Bronchial epithelial cell (primary cell): ENCODE measurements at places on chromosomes 16 and 17. TPM values are rescaled to one million over a fixed set of nuclear protein-coding genes. Genes with fewer than 3 reads are reported as not detected.

The OR1F1 gene
- not detected in 2 replicates for total RNA-seq

The SEZ6L2 gene
- 1.8 and 2.9 TPM in 2 replicates for total RNA-seq

The CFAP97D1 gene
- total RNA-seq, result not detected in 2 replicates

The TLCD3B gene
- total RNA-seq, result not detected in 2 replicates

- no peak for DNase-seq
Measured at GRCh38 chr16:87389245-87389644, 2.9 kb upstream of the MAP1LC3B start.

DNA sequence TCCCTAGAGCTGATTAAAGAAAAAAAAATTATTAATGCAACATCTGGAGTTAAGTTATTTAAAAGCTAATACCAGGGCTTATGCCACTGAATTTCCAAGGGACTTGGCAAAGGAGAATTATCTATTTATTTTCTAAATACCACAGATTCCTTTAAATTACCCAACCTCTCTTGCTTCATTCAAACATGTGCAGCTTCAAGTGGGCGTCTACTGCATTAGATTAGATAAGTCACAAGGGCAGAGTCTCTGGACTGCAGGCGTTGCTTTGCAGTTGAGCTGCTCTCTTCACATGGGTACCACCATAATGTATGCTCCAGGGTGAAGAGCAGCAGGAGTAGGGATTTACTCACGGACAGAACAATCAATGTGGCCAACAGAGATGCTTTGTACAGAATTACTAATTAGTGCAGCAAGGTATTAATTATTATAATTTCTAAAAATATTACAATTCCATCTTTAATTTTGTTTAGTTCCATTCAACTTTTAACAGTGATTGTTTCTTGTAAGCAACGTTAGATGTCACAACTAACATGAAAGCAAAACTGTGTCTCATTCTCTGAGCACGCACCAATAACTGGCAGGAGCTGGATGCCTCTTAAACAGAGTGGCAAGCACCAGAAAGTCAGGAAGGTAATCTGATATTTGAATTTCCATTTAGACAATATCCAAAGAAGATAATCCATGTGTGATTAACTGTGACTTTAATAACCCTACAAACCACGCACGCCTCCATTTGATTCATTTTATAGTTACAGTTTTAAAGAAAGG, 214.2 kb downstream of the STX8 start:
- peak; percentile 70 for DNase-seq

GRCh38 chr16:74107795-74108610, 188.6 kb upstream of the PSMD7 start:
- DNase-seq, result peak; percentile 76

DNA sequence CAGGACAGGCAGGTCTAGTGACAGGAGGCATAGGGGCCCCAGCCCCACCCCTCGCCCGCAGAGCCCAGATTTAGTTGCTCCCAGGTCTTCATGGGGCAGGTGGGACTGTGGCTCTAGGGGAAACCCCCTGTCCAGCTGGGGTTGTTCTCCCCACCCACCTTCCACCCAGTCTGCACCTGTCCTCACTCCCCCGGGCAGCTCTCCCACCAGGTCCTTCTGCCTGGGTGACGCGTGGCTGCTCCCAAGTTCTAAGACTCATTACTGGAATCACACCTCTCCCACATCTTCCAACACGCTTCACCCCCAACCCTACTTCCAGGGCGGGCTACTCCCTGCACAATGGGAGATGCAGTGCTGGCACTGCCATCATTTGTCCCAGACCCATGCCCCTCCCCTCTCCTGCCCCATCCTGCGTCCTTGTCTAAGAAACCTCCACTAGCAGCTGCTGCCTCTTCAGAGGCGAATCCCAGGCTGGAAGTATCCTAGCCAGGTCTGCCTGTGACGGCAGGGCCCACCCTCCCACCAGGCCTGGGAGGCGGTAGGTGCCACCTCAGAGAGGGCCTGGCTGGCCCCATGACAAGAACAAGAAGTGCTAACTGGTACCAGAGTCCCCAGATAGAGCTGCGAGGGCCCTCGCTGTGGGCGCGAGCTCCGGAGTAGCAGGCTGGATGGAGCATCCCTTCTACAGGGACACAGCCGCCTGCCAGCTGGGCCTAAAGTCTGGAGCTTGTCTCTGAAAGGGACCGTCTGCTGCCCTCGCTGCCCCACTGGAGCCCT, 22.8 kb downstream of the GRIN2C start:
- no peak for DNase-seq

- no peak for DNase-seq
Measured at GRCh38 chr17:31584438-31585279, 193.2 kb downstream of the RAB11FIP4 start.

DNA sequence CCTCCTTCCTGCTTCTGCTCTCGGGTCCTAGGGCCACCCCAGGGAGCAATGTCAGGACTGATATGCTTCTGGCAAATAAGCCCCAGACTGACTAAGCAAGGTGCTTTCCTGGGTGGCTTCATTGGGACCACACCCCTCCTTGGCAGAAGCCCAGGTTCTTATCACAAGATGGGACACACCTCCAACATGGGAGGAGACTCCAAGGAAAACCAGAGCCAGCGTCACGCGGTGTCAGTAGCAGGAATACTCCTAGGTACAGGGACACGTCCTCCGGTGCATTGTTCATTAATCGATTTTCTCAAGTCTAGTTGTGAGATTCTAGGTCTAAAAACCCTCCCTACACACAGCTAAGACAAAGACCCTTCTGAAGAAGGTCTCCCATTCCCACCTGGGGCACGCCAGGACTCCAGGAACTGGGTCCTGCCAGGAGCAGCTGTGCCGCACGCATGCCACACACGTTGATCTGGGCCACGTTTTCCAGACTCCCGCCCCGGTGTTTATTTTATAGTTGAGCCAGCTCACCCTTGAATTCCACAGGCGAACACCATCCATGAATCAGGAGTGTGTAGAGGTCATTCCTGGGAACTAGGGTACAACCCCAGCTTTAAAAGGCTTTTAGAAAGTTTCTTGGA, 30.8 kb downstream of the FA2H start:
- DNase-seq, result peak; percentile 98

DNA sequence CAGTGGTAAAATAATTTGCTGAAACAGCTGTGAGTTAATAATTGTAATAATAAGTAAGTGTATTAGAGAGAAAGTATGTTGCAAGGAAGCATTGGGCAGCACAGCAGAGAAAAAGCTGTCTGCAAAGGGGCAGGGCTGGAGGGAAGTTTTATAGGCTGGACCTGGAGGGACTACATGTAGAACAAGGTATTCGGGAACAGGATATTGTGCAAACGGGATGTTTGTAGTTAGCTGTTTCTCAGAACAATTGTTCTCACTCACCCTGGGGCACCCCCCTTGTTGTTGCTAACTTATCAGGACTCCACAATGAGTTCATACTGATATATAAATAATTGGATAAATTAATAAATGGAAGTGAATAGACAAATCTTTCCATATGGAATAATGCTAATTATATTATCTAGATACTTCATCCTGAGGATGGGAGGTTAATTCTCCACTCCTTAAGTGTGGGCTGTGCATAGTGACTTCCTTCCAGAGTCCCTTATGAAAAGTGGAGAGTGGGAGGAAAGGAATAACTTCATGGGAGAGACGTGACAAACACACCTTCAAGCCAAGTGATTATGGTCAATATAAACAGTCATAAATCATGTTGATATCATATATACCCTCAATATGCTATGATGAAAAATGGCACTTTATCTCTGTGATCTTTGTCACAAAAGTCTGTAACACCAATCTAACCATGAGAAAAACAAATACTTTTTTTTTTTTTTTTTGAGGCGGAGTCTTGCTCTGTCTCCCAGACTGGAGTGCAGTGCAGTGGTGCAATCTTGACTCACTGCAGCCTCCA, 85.4 kb downstream of the PPM1E start:
- DNase-seq, result peak; percentile 43

DNA sequence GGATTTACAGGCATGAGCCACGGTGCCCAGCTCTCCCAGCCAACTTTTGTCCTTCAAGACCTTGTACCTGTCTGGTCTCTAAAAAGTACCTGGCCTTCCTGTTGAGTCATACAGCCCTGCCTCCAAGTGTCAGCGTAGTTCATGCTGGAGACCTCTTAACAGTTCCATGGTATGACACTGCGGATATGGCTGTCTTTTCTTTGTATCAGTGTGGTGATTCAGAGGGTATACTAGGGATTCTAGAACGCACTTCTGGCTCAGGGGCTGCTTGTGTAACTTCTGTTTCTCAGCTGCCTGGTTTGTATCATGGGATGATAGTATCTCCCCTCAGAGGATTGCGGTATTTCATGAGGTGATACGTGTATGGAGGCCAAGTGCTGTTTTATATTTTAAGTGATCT, 2.0 kb upstream of the TMEM11 start:
- DNase-seq, result peak; percentile 84

GRCh38 chr16:48182979-48183537, 27.3 kb upstream of the ABCC12 start:
- DNase-seq, result no peak

- peak; percentile 33 for DNase-seq
Measured at GRCh38 chr16:17173281-17173680, 297.5 kb downstream of the XYLT1 start.

DNA sequence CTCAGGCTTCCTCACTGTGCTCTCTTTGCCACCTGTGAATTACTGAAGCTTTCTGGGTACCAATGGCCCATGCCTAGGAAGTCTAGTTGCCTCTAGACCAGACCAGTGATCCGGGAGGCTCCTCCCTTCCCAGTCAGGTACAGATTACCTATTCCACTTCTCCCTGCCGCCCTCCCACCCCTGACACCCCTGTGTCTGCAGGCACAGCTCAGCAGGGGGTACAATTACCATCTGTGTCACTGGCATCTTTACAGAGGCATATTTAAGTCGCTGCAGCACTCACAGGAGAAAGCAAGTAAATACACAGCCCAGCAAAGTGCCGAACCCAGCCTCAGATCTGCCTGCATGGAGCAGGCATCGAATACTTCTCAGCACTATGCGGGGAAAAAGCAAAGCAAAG, 5.3 kb upstream of the WSCD1 start:
- no peak for DNase-seq

DNA sequence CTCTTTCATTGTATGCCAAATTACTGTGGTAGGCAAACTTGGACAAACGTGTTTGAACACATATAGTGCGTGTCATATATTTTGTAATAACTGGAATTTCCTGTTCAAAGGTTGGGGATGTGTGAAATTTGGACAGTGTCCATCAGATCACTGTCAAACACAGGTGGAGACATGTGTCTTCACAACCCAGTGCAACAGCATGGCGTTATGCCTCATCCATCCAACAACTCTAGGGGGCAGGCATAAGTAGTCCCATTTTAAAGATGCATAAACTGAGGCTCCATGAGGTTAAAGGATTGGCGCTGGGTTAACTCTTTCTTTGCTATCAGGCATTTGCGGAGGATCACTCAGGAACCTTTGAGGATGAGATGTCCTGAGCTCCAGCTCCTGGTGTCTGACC, 103.7 kb downstream of the RBFOX1 start:
- DNase-seq, result peak; percentile 55

GRCh38 chr17:81519284-81520020, 6.9 kb upstream of the ACTG1 start:
- peak; percentile 31 for DNase-seq

GRCh38 chr16:55713103-55713502, 57.3 kb downstream of the SLC6A2 start:
- DNase-seq, result no peak

DNA sequence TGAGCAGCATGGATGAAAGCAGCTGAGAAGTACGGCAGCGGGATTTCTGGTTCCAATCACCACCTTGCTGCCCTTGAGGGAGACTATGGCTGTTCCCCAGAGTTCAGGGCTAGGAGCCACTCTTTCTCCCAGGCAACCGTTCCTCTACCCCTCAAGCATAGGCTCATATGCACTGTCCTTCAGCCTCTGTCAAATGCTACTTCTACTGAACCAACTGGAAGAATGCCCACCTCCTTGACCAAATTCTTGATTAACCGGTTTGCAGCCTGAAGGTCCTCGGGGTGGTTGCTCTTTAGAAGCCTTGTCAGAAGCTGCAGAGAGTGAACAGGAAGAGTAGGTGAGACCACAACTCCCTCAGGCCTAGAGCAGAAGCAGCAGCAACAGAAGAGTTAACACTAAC, 23.8 kb downstream of the GGA2 start:
- DNase-seq, result no peak

GRCh38 chr17:1398931-1399678, 917 bp downstream of the YWHAE start:
- DNase-seq, result no peak

DNA sequence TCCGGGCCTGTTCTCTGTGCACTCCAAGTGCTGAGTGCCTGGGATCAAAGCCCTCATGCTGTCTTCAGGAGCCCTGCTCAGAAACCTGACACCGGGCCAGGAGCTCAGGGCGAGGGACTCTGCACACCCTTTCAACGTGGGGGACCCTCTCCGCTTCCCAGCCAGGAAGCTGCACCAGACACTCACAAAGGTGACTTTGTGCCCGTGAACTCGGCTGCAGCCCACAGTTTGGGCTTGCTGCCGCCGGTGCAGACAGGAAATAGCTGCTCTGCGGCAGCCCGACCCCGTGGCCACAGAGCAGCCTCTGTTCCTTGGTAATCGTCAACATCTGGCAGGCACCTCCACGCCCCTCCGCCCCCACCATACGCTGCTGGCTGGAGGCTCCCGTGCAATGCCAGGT, 93.4 kb upstream of the METRNL start:
- DNase-seq, result no peak

- no peak for DNase-seq
Measured at GRCh38 chr17:42979511-42980273, at the start of gene PTGES3L. Gene PTGES3L (minus strand): TSS chr17:42980080. CDS start chr17:42980053, 27 bp downstream.
